ENCODE measurements at places on chromosomes 3 and 15.

GRCh38 chr15:98070137-98070536, 109.6 kb downstream of the ARRDC4 start:
- no peak for DNase-seq

DNA sequence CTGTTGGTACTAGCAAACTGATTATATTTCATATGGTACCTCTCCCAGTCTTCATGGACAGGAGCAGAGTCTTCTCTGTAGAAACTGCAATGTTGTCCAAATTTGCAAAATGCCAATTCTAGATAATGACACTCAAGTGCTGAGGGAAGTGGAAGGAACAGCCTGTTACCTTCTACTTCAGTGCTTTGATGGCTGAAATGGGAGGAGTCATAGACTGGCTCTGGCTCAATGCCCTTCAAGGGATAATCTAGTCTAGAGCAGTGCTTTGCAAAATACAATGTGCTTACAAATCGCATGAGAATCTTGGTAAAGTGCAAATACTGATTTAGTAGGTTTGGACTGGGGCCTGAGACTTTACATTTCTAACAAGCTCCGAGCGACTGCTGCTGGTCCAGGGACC, 51.7 kb upstream of the ACP3 start:
- DNase-seq, result no peak

- no peak for DNase-seq
Measured at GRCh38 chr3:188353426-188353825, 199.5 kb downstream of the LPP start.

GRCh38 chr3:69370156-69370883, 15.6 kb downstream of the FRMD4B start:
- no peak for DNase-seq

- DNase-seq, result no peak
Measured at GRCh38 chr15:90989040-90989768, 5.1 kb downstream of the PRC1 start.

- peak; percentile 57 for DNase-seq
Measured at GRCh38 chr3:124078953-124079911, 87.3 kb upstream of the ROPN1 start.

DNA sequence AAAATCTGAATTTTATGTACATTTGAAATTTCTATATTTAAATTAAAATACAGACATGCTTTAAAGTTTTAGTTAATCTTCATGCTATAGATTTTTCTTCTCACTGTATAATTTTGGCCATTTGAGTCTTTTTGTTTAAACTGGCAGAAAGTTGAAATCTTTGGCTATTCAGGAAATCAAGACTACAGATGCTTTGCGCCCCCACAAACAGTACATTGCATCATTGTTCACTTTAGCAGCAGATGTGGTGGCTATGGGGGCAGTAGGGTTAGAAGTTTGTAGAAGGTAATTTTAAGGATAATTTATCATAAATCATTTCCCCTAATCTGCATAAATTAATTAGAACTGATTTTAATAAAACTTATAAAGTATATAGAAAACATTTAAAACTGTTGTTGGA, 20.9 kb downstream of the SPPL2A start:
- no peak for DNase-seq

DNA sequence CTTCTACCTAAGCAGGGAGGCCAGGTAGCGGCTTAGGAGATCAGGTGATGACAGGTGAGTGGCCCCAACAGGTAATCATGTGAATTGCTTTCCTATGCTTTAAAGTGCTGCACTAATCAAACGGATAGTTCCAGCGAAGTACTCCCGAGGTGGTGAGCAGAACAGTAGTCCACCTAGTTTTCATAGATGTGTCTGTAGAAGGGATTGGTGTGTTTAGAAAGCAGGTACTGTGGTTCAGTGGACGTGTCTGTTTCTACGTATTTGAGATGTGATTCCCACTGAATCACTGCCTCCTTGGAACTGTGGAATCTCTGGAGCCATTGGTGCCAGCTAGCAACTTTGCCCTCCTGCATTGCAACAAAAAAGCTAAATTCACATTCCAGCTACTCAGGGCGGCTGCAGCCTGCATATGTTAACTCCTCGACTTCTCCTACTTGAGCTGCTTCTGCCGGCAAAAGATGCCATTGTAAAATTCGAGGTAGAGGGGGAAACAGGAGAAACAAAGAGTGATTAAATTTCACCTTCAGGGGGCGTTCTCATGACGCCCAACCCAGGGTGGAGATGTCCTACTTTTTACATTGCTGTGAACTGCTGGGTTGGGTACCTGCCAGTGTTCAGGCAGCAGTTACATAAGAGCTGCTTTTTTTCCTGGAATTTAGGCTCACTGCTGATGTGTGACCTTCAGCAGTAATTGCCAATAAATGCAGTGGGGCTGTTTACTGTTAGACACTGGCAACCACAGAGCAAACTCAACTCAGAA, 227.3 kb downstream of the ITPR1 start:
- DNase-seq, result peak; percentile 29

Measured in activated CD4-positive, alpha-beta T cell treated with anti-CD3 and anti-CD28 coated beads, Interleukin-2, Interleukin-6, amounts not matched to agents 100 ng/mL and 50 ng/mL, durations not matched to agents 16 hours and 8 hours (primary cell).